ENCODE measurements at places on chromosomes 6 and 20.

GRCh38 chr6:37906121-37906520 lies 86.6 kb downstream of the ZFAND3 start:
- no peak for DNase-seq

GRCh38 chr6:144654506-144654905 lies 369.4 kb downstream of the UTRN start:
- no peak for DNase-seq

DNA sequence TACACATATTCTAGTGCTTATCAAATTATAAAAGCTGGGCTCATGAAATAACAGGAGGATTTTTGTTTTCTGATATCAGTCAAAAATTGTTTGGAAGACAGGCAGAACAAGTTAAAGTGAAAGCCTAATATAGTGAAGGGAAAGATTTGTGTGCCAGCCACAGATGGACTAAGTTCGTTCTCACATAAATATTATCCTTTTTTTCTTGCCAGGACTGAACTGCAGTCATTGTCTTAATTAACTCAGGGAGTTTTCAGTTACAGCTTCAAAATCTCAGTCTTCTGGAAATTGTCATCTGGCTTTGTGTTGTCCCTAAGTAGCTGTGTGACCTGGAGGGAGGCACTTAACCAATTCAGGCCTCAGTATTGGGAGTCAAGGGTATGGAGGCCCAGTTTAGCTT lies 40.7 kb downstream of the PLCB4 start:
- no peak for DNase-seq

- DNase-seq: no peak
These were observed 149.6 kb upstream of the SYNCRIP start for GRCh38 chr6:85792254-85792653.

DNA sequence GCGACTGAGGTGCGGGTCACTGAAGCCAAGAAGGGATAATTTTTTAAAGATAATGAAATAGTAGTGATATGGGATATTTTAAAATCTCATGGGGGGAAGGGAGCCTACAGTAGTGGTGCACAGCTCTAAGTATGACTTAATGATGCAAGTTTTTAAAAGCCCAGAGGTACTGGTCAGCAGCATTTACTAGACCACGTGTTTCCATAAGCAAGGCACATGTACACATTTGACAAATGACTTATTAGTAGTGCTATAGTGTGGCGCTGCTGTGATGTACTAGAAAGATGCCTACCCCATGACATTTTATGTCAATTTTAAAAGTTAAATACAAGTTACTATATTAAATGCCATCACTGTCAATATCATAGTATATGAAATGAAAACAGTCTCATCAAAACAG lies 7.5 kb upstream of the LINC00237 start:
- no peak for DNase-seq

GRCh38 chr6:145844933-145845540 lies 30.4 kb upstream of the FBXO30 start:
- no peak for DNase-seq

DNA sequence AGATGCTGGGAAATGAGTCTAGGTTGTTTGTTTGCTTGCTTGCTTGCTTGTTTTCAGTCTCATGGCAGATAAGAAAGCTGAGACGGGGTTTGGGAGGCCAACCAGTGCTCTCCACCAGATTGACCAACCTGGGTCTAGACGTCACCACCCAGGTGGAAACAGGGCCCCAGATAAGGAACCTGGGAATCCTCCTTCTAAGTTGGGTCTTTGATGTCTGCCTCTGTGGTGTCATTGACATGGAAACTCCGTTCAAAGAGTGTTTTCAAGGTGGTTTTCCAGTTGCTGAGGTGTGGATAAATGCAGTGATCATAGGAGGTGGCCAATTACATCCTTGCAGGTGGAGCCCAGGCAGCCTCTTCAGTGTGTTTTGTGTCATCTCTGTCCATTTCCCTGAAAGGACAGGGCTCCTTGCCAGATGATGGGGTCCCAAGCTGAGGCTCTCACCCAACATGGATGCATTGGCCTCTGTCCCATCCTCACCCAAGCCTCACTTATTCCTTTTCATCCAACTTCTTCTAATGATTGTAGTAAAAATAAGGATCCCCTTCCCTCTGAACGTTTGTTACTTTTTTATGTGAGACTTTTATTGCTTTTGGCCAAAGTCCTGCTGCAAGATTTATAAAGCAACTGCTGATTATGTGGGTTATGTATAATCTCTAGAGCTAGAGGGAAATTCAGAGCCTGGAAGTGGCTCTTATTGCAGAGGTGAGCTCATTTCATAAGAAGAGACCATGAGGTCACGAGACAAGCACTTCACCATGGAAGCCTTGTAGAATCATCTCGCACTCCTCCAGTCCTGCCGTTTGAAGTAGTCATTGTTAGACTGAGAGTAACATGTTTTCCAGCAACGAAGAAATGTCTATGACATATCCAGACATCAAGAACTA lies 32.0 kb upstream of the SYNDIG1 start:
- DNase-seq: no peak

DNA sequence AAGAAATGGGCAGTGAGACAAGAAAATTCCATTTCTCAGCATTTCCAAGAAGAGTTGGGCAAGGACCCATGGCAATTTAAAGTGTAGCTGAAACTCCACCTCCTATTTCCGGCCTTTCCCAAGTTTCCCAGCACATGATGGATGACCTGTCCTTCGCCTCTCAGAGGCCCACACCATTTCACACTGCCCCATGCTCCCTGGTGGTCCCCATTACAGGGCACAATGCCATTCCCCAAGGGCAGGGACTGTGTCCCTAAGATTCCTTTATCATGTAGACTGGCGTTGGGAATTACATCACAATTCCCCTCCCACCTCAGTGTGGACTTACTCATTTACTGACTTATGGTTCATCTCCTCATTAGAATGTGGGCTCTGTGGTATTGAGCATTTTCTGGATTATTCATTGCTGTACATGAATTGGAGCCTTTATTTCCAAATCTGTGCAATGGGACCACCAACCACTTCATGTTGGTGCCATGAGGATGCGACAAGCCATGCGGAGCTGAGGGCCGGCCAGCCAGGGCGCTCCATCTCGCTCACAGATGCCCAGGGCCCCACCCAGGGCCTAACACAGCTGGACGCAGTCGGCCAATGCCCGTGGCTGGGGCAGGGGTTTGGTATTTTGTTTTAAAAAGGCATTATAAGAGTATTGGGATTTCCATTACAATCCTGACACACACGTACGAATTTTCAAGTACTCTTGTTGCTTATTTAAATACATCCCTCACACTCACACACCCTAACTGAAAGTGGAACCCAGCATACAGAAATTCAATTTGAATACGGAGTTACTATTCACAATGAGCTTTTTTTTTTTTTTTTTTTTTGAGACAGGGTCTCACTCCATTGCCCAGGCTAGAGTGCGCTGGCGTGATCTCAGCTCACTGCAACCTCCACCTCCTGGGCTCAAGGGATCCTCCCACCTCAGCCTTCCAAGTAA lies 5.4 kb downstream of the ACSS1 start:
- DNase-seq: no peak

DNA sequence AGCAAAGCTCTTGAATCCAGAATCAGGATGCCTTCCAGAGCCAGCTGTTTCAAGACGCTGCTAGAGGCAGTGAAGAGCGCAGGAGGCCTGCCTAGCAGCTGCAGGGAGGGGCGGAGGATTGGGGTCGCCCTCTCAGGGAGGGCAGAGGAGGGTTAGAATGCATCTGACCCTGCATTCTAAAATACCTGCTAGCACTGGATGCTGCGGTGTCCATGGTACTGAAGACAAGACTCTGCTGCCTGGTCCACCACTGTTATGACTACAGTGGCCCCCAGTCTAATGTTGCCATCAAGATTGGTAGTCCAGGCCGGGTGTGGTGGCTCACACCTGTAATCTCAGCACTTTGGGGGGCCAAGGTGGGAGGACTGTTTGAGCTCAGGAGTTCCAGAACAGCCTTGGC lies 193.7 kb upstream of the PROKR2 start:
- no peak for DNase-seq

DNA sequence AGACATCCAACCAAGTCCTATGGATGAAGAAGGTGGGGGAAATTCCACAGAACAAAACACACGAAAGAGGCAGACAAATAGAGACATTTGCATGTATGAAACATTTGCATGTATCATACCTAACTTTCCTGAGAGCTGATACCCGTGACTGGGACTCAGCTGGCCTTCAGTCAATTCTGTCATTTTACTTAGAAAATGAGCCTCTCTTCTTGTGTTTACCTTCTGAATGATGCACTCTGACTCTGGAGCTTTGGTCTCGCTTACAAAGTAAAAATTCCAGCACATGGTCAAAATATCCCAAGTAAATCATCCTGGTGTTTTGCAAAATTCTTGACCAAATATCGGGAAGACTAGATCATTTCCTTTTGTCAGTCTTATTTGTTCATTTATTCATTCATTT lies 46.9 kb downstream of the MMUT start:
- DNase-seq: no peak

GRCh38 chr6:134223796-134224420 lies 94.0 kb downstream of the SGK1 start:
- DNase-seq: no peak

DNA sequence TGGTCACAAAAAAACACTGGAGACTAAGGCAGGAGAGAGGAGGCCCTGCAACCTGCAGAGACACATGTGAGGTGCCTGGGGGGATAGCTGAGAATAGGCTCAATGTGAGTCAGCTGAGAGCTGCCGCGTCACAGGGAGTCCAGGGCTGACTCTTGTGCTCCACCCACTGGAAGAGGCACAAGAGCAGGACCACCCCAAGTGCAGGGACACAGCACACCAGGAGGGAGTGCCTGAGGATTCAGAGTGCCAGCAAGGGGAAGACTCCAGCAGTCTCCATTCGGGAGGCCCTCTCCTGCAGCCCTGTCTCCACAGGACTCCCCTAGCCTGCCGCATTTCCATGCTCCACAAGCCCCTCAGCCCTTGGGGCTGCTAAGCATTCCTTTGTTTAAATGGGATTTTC lies 105.5 kb downstream of the HUS1B start:
- DNase-seq: no peak

DNA sequence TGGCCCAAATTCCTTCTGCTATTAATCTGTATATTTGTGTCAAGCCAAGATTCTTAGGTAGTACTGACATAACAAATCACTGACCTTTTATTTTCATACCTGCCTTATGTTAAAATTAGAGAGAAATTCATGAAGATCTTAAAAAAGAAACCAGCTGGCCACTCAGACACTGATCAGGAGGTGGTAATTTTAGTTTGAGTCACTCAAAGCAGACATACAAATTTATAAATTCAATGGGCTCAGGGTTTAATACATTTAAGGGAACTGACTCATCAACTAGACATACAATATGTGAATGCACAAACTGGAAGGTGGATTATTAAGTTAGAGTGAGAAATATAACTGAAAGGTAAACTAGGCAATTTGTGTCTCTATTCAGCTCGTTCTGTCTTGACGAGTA lies 711.9 kb upstream of the EYS start:
- DNase-seq: no peak

GRCh38 chr6:13874191-13874549 lies 50.6 kb upstream of the RNF182 start:
- no peak for DNase-seq

DNA sequence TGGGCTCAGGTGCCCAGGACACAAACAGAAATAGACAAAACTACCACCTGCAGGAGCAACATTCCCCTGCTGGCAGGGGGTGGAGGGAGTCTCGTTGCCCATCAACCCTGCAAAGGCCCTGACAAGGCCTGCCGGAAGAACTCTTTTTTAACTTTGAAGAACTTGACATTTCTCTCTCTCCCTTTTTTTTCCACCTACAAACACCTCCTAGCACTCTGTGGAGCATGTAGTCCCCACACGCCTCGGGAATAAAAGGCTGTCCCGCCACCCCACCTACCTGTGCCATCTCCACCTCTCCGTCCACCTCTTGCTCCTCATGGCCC lies 54.8 kb downstream of the GNAS-AS1 start:
- no peak for DNase-seq

DNA sequence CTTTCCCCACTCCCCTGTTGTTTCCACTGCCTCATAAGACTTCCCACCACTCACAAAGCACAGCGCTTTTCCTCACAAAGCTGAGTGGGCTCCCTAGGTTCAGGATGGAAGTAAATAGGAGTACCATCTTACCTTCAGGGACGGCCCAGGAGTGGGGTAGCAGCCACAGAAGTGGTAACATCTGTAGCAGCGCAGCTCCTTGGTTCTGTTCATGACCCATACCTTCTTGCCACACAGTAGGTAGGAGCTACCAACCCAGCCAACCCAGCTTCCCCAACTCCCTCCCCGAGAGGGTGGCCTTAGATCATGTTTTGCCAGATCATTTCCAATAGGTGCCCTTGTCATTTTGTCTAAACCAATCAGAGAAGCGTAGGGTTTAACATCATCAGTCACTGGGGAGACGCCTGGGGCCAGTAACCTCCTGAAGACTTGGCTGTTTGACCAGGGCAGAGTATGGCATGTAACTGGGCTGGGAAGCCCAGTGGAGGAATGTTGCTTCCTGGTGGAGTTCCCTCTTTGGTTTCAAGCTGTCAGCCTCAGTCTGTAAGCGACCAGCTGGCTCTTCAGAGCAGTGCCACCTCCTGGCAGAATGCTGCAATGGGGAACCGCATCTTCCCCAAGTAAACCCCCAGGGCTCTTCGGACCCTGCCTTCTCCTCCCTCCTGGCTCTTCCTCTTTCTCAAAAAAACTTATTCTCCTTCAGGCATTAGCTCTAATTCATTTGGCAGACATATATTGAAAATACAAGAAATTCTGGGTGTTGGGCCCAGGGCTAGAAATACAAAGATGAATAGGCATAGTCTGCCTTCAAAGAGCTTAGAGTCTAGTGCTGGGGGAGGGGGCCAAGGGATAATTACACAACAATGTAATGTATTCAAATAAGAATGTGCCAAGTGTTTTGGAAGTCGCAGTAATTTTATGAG lies at the start of gene HLA-DMA:
HLA-DMA (minus strand) TSS at position 281 of the 923 bp plus-strand sequence; CDS start at position 220, 61 bp downstream.
- DNase-seq: peak; percentile 33

DNA sequence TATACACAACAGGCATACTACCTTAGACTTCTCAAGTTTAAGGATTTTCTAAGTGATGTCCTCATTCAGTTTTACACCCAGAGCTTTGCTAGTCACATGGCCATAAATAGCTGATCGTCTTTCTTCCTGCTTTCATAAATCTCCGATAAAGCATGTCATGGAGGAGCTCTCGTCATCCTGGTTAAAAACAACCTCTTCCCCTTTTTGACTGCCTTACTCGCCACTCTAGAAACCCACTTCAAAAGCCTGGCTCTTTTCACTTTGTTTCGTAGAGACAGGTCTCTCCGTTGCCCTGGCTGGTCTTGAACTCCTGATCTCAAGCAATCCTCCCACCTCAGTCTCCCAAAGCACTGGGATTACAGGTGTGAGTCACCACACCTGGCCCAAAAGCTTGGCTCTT lies 67.0 kb upstream of the SMIM29 start:
- DNase-seq: no peak

GRCh38 chr6:124676033-124676432 lies 286.2 kb upstream of the RNF217 start:
- DNase-seq: no peak

DNA sequence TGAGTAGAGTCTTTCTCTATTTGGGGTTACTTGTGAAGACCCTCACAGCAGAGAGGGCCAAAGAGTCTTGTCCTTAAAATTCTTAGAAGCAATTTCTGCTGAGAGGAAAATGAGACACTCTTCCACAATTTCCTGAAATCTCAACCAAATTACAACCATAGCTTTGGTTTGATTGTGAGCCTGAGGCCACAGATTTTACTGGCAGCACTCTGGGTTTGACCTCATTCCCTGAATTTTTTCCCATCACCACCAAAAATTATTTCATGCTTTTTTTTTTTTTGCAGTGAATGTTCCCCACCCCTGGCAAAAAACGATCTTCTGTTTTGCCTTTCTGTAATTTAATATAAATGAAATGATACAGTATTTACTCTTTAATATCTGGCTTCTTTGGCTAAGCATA lies 125.5 kb downstream of the THEMIS start:
- DNase-seq: no peak

- DNase-seq: no peak
These were observed 44.5 kb upstream of the EZR start for GRCh38 chr6:158863646-158864045.

Measured in NK-92 treated with Interleukin-12 subunit alpha and Interleukin-12 subunit beta, amount 100 ng/mL, for 24 hours (cell line).